ENCODE measurements at places on chromosomes 6 and 20.

GRCh38 chr6:31351401-31352309, 5.3 kb downstream of the HLA-B start:
- no peak for DNase-seq
- peaks cover 31% of the 10 kb centered on the region for H3K36me3 ChIP-seq
- no peak overlapping the region for H3K27ac ChIP-seq
- no peak overlapping the region for H3K4me3 ChIP-seq
- no peaks in the 10 kb centered on the region for H3K27me3 ChIP-seq

DNA sequence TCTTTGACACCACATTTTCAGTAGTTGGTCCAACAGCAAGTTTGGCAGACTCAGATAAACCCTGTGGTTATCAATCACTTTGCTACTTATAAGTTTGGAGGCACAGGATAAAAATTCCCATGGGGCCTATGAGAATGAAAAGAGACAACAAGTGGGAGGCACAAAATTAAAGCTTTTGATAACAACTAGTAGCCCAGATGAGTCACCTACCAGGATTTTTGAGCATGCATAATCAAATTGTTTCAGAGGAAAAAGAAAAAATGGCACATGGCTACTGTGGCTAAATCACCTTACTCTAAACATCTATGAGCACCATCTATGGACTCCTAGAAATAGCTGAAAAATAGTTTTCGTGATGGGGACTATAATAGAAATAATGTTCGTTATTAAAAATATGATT, 40.8 kb upstream of the BMP5 start:
- no peak overlapping the region for H3K4me3 ChIP-seq
- H3K27ac ChIP-seq: no peak overlapping the region
- H3K27me3 ChIP-seq: no peaks in the 10 kb centered on the region
- H3K36me3 ChIP-seq: no peaks in the 10 kb centered on the region
- H3K4me1 ChIP-seq: no peaks in the 10 kb centered on the region

- no peak overlapping the region for H3K4me3 ChIP-seq
- no peaks in the 10 kb centered on the region for H3K4me1 ChIP-seq
- no peaks in the 10 kb centered on the region for H3K27me3 ChIP-seq
- no peak overlapping the region for H3K27ac ChIP-seq
- no peak for DNase-seq
Observed at GRCh38 chr6:122154155-122154554, 245.3 kb upstream of the HSF2 start.

DNA sequence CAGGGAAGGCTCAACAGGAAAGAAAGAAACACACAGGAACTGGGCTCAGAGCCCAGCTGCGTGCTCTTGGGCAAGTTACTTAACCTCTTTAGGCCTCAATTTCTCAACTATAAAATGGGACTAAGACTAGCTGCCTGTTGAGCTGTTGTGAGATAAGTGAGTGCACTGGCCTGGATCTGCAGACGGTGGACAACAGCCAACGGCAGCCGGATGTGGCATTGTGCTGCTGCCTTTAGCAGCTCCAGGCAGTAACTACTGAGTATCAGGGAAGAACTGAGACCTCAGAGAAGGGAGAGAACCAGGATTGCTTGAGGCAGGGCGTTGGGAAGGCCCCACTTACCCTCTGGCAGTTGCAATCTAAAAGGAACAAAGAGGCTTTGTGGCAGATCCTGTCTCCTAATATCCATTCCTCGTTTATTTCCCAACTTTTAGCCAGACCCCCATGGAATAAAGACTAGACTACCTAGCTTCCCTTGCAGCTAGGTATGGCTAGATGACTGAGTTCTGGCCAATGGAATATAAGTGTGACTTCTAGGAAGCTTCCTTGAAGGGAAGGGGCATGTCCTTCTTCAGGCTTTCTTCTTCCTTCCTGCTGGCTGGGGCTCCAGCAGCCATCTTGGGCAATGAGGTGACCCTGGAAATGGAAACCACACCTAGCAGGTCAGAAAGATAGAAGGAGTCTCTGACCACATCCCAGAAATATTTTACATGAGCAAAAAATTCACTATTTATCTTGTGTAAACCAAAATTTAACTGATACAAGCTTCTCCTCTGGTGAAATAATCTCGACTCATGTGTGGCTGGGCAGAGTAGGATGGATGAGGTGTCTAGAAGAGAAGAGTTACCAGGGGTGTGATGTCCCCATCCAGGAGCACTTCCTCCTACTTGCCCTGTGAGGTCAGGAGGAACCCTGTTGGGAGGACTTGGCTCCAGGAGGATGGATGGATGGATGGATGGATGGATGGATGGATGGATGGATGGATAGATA, 67.6 kb downstream of the MRPL14 start:
- H3K36me3 ChIP-seq: no peaks in the 10 kb centered on the region
- H3K4me3 ChIP-seq: no peak overlapping the region
- no peak for DNase-seq
- no peaks in the 10 kb centered on the region for H3K27me3 ChIP-seq

DNA sequence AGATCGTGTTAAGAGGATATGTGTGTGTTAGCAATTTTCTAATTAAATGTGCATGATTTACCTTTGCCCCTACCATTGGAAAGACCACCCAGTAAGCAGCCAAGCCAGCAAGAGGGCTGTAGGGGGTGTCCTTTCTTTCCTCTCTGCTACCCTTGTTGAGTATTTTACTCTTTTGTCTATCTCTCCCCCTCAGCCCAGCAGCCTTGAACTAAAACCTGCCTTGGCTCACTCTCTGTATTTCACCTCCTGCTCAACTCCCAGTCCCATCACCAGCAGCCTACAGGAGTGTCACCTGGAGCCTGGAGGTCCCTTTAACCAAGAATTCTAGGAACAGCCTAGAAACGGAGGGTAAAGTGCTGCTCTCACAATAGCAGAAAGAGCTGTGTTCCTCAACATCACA, 81.0 kb downstream of the HIVEP2 start:
- H3K36me3 ChIP-seq: no peaks in the 10 kb centered on the region
- H3K27ac ChIP-seq: no peak overlapping the region
- H3K27me3 ChIP-seq: no peaks in the 10 kb centered on the region
- H3K4me3 ChIP-seq: no peak overlapping the region
- no peak for DNase-seq

Measured in CD8-positive, alpha-beta memory T cell (primary cell).